Pancreas (tissue), 10 donors: ENCODE measurements at places on chromosomes 5 and 9. TPM values are rescaled to one million over a fixed set of nuclear protein-coding genes. Genes with fewer than 3 reads are reported as not detected.

GRCh38 chr9:6565312-6565711 lies 80.2 kb downstream of the GLDC start:
- H3K36me3 ChIP-seq: no peaks in the 10 kb centered on the region
- H3K4me3 ChIP-seq: no peak overlapping the region
- H3K27me3 ChIP-seq: no peaks in the 10 kb centered on the region
- no peaks in the 10 kb centered on the region for H3K4me1 ChIP-seq

GRCh38 chr5:73834693-73835092 lies 208.7 kb downstream of the ARHGEF28 start:
- H3K4me3 ChIP-seq: no peak overlapping the region
- no peaks in the 10 kb centered on the region for H3K27me3 ChIP-seq
- no peaks in the 10 kb centered on the region for H3K36me3 ChIP-seq
- H3K4me1 ChIP-seq: no peaks in the 10 kb centered on the region

- H3K27ac ChIP-seq: no peak overlapping the region
- DNase-seq: no peak
- no peaks in the 10 kb centered on the region for H3K4me1 ChIP-seq
- H3K4me3 ChIP-seq: no peak overlapping the region
These were observed 500.1 kb upstream of the SGCD start for GRCh38 chr5:155826611-155827507.

DNA sequence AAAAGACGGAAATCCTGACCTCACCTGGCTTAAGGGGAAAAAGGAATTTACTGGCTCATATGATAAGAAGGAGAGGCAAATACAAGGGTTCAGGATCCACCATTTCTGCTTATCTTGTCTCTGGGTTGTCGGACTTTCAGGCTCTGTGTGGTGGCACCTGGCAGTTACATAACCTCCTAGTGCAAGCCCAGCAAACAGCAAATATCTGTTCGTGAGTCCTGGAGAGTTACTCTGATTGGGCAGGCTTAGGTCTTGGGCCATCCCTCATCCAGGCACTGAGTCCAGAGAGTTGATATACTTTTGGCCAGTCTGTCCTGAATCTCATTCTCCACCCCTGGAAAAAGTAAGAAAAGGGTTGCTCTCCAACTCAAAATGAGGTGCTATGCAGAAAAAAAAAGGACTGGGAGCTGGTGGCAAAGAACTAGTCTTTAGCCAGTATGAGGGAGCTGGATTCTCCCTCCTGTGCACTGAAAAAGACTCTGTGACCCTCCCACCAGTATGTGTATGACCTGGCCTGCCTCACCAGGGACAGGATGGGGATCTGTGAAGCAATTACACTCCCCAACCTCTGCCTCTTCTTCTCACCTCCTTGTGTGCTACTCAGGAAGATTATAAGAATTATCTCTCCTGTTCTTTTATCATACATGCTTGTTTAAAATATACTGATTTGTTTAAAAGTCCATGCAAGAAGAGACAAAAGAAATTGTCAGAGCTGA lies 282.9 kb downstream of the ARHGAP26 start:
- H3K27ac ChIP-seq: no peak overlapping the region
- DNase-seq: no peak
- H3K27me3 ChIP-seq: no peaks in the 10 kb centered on the region
- no peaks in the 10 kb centered on the region for H3K36me3 ChIP-seq

DNA sequence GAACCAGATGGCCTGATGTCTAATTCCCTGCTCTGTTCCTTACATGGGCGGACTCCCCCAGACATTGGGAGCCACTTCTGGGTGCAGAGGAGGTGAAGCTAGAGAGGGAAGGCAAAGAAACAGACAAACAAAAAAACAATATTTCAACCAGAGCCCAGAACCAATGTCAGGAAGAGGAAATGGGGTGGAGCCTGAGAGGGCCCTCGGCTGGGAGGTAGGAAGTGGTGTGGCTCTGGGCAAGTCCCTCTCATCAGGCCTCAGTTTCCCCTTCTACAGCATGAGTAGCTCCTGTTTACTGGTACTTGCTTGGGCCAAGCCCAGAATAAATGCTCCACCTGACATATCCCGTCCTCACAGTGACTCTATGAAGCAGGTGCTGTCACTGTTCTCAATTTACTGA lies 11.1 kb downstream of the SH2D3C start:
- no peak for DNase-seq
- no peaks in the 10 kb centered on the region for H3K4me1 ChIP-seq
- no peak overlapping the region for H3K4me3 ChIP-seq
- H3K27ac ChIP-seq: no peak overlapping the region

DNA sequence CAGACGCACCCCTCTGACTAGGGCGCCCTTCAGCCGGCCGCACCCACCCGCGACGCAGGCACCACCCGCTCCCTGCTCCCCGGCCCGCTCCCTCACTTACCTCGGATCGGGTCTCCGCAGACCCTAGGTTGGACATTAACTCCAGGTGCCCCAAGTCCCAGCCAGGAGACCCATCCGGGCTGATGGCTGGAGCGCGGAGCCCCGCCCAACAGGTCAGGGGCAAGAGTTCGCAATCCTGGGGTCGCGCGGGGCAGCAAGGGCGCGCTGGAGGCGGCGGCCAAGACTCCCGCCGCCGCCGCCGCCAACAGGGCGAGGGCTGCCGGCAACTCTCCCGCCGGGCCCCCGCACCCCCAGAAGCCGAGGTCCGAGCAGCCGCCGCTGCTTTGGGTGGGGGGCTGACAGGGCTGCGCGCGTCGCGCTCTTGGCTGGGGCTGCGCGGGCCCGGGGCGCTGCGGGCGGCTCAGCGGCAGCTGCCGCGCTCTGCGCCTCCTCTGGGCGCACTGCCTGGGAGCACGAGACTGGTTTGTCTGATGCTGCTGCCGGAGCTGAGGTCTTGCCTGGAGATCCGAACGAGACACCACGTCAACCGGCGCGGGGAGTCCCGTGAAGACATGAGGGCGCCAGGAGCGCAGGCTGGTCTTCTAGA lies at the start of gene GDNF:
GDNF (minus strand) TSS at position 635 of the 646 bp plus-strand sequence. CDS start 5,245 bp downstream, outside the sequence.
- no peaks in the 10 kb centered on the region for H3K36me3 ChIP-seq
- peaks cover 15% of the 10 kb centered on the region for H3K4me1 ChIP-seq
- H3K4me3 ChIP-seq: peak within 1 kb of the TSS; percentile 1
- H3K27me3 ChIP-seq: peaks cover 36% of the 10 kb centered on the region

DNA sequence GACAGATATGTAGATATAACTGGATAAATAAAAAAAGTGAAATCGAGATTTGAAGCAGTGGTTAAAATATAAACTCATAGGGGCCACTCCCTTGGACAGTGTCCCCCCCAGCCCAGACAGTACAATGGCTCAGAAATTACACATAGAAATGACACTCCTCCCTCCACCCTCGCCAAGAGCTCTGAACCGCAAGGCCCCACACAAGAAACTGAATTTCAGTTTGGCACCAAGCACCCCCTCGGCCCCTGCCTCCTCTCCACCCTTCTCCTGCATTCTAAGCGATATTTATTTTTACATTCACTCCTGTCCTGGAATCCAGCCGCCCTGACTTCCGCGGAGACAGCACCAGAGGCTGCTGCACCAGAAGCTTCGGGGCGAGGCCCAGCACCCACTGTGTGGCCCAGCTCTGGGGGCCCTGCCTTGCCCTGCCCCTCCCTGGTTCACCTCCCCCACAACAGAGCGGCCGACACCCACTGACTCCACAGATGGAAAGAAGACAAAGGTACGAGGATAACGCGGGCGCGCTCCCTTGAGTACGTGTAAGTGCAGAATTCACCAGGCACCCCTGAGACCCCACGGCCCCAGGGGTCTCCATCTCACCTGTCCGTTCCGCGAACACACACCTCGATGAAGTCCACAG lies 11.0 kb downstream of the STC2 start:
- no peak overlapping the region for H3K4me3 ChIP-seq
- no peaks in the 10 kb centered on the region for H3K27me3 ChIP-seq
- H3K36me3 ChIP-seq: no peaks in the 10 kb centered on the region

DNA sequence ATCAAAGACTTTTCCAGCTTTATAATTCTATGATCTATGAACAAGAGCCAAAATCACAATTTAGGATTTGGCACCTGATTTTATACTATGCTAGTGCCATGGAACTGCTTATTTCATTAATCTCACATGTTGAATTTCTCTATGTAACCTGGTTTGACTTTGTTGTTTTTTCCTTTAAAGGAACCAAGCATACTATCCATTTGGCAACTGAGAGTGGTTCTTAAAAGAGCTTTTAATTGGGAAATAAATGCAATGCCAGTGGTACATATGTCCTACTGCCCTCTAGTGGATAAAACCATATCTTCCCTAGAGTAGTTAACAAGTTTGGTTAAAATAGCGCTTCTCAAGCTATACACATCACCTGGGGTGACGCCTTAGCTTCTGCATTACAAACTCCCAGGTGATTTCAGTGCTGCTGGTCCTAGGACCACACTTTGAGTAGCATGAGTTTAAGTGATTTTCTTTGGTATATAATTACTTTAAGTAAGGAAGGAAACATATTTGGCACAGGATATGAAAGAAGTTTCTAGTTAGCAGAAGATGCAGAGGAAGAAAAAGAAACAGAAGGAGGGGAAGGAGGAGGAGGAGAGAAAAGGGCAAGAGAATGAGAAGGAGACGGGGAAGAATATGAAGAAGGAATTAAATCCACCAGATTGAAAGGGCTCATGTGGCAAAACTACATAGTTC lies 56.8 kb downstream of the FGF10 start:
- H3K4me1 ChIP-seq: no peaks in the 10 kb centered on the region
- no peak for DNase-seq
- H3K27ac ChIP-seq: no peak overlapping the region
- H3K27me3 ChIP-seq: no peaks in the 10 kb centered on the region

- H3K4me1 ChIP-seq: no peaks in the 10 kb centered on the region
- H3K27ac ChIP-seq: no peak overlapping the region
- H3K27me3 ChIP-seq: no peaks in the 10 kb centered on the region
- no peak overlapping the region for H3K4me3 ChIP-seq
- no peak for DNase-seq
These were observed 70.6 kb upstream of the CCNG1 start for GRCh38 chr5:163366757-163367156.

DELE1 gene
- 34.6 TPM for total RNA-seq

PPP3R2 gene
- total RNA-seq: not detected

LEAP2 gene
- total RNA-seq: 2.0 TPM

PIP5KL1 gene
- total RNA-seq: 1.4 TPM

CCL27 gene
- total RNA-seq: not detected

QSOX2 gene
- 10.9 TPM for total RNA-seq

AMBP gene
- total RNA-seq: 103 TPM

CKMT2 gene
- 0.82 TPM for total RNA-seq

MATR3 gene
- 101 TPM for total RNA-seq
